Body of pancreas (tissue), 4 donors: ENCODE measurements at places on chromosomes 13 and 19. TPM values are rescaled to one million over a fixed set of nuclear protein-coding genes. Genes with fewer than 3 reads are reported as not detected.
A peak's percentile ranks its signal among the peaks of the same experiment; 100 is the strongest.

The FAAP24 gene
- total RNA-seq: 4.9 TPM

The PSPN gene
- total RNA-seq: 0.52 TPM

The TNNT1 gene
- not detected for total RNA-seq

The ZNF534 gene
- not detected for total RNA-seq

The C19orf47 gene
- total RNA-seq: 19.8 TPM

GRCh38 chr13:40187841-40188591, 478.4 kb downstream of the FOXO1 start:
- no peak for DNase-seq

GRCh38 chr19:10006335-10006708, 4.0 kb downstream of the COL5A3 start:
- peak; percentile 20 for DNase-seq

GRCh38 chr19:3573858-3574637, 1.3 kb downstream of the HMG20B start:
- DNase-seq: peak; percentile 88

DNA sequence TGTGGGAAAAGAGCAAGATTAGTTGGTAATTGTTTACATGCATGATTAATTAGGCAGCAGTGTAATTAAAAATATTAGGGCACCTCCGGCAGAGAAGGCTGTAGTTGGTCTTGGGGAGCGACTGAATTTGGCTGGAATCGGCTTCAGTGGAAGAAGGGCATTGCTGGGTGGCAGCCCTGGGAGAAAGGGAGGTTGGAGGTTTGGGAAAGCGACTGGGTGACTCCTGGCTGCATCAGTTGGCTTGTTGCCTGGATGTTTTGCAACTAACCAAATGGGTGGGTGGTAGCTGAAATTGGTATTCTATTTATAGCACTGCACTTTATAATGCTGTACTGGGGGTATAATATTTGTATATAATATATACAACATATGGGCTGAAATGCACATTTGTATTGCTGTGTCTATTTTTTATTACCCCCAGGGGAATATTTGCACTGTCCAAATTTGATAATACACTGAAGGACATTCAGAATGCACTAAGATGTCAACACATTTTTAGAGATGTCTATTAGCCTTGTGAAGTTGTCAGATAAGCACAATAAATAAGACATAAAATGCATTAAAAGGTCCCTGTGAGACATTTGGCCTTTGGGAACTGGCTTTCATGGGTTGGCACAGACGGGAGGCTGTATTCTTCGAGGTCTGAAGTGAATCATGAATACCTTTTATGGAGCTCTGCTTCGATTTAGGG, 1.7 kb downstream of the B3GLCT start:
- peak; percentile 35 for DNase-seq

DNA sequence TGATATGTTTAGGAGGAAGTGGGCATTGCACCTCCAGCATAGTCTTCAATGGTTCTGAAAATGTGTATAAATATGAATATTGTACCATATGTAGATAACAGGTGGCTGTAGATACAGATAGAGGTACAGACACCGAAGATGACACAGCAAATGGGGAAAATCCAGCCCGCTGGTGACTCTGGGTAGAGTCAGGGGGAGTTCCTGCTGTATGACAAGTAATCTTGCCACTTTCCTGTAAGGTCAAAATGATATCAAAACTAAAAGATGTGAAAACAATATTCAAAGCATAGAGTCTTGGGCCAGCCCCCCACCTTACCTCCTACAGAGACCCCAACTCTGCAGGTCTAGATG, 17.8 kb downstream of the C2CD4C start:
- DNase-seq: no peak

DNA sequence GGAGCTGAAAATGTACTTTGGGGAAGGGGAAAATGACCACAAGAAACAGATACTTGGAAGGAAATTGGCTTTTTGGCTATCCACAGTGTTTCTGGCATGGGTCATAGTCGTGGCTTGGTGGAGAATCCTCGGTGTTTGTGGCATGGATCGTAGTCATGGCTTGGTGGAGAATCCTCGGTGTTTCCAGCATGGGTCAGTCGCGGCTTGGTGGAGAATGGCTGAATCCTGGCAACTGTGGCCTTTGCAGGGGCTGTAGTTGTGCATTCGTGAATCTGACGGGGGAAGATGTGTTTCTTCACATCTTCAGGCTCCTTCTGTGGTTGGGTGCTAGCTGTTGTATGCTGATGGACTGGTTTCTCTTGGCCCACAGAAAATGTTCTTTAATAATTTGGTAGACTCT, 61.7 kb upstream of the MCF2L start:
- no peak for DNase-seq

DNA sequence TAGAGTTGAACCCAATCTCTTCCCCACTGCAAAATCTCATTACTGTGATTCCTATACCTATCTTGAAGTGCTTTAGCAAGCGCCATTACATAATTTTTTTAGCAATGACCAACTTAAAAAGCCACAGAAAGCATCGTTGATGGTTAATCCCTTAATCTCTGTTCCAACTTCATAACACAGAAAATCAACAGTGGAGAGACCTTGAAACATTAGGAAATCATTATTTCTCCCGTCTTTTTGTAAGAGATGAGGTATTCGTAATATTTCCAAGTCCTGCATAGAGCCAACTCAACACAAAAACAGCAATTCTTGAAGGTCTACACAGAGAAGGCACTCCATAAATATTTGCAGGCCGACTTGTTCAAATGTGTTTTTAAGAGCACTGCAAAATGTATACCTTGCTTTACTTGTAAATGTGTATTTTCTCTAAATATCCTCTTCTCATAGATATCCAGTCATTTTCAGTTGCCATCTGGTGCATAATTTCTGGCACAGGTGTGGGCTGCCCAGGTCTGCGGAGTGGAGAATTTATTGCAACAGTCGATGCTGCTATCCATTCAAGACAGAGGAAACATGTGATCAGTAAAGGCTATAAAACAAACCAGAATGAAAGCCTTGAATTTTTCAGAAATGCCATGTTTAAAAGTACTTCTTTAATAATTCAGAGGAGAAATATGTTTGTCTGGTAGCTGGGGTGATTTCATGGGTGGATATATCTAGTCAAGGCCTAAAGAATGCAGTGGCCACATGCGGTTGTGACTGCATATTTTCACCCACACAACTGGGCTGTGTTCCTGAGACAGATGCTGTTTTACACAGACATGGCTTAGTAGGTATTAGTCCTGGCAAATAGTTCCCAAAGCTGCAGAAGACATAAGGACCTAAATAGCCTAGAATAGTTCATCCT, 234.3 kb upstream of the STARD13 start:
- DNase-seq: no peak

GRCh38 chr19:46927106-46927505, 66.3 kb downstream of the ARHGAP35 start:
- DNase-seq: no peak

DNA sequence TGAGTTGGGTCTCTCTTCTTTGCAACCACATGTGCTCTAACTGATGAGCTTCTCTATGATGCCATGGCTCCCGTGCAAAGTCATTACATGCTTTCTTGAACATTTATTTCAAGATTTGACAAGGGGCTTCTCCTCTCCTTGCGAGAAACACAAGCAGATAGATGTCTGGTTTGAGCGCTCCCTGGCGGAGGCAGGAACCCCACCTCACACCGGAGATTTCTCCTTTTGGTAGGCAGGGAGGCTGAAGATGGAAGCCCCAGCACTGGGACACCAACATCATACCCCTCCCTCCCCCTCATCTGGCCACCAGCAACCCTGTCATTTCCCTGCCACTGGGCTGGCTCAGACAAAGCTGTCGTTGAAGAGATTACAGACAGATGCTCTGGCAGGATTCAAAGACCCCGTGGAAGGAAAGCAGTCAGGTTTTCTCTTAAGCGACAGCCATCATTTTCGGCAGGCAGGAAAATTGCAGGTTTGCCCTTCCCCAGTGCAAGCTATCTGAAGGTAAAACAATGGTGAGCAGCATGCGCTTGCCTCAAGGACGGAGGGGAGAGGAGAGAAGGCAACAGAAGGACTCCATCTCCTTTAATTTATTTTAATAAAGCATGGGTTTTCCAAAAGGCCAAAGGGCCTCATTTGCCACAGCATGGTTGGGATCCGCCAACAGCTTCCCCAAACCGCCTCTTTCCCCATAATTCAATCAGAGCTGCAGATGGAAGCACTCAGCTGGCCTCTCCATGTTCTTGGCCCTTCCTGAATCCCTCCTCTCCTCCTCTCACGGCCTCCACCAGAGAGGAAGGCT, 344.1 kb upstream of the TSHZ3 start:
- no peak for DNase-seq

DNA sequence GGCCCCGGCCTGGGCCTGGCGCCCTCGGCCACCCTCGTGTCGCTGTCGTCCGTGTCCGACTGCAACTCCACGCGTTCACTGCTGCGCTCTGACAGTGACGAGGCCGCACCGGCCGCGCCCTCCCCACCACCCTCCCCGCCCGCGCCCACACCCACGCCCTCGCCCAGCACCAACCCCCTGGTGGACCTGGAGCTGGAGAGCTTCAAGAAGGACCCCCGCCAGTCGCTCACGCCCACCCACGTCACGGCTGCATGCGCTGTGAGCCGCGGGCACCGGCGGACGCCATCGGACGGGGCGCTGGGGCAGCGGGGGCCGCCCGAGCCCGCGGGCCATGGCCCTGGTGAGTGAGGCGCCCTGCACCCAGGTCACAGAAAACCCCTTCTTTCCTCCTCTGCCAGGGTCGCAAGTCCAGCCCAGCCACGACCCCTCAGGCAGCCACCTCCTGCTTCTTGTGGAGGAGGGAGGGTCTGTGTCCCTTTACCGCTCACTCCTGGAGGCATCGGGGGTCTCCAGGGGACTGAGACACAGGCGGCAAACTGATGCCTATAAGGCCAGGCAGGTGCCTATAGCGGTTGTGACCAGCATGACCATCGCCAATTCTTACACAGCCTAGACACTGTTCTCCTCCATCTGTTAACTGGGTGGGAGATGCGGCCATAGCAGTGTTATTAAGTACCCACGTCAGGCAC, 4.2 kb downstream of the TTC9B start:
- DNase-seq: no peak

- no peak for DNase-seq
Measured at GRCh38 chr13:76815344-76815743, 70.9 kb downstream of the KCTD12 start.

GRCh38 chr19:16161840-16162239, 11.5 kb downstream of the CIB3 start:
- no peak for DNase-seq

GRCh38 chr19:48513289-48514122, 1.9 kb upstream of the LMTK3 start:
- peak; percentile 77 for DNase-seq

GRCh38 chr13:46687810-46688209, 109.2 kb downstream of the ESD start:
- DNase-seq: peak; percentile 54

- no peak for DNase-seq
Measured at GRCh38 chr19:44142059-44142433, 692 bp downstream of the ZNF234 start.
